ENCODE measurements at places on chromosomes 7 and 10.

DNA sequence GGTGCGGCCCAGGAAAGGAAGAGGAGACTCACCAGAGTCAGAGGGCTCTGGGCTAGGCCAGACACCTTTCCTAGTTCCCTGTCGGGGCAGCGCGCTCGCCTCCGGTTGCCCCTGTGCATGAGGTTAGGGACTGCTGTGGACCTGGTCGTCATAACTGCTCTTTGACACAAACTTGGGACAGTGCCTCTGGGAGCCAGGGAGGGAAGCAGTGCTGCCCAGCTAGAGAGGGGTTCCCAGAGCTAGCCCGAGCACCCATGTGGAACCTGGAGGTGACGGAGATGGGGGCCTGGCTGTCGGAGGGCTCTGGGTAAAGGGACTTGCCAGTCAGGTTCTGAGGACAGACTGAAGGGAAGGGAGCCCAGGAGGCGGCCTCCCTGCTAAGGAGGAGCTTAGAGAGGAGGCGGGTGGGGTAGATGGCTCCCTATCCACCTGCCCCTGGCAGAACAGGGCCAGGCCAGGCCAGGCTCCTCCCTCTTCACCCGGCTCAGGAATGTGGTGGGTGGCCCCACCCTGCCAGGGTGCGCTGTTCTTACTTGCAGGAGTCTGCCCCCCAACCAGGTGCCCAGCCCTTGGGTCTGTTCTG lies 29.7 kb downstream of the AGAP3 start:
- no peaks in the 10 kb centered on the region for H3K27me3 ChIP-seq
- no peaks in the 10 kb centered on the region for H3K4me1 ChIP-seq
- no peak for DNase-seq

DNA sequence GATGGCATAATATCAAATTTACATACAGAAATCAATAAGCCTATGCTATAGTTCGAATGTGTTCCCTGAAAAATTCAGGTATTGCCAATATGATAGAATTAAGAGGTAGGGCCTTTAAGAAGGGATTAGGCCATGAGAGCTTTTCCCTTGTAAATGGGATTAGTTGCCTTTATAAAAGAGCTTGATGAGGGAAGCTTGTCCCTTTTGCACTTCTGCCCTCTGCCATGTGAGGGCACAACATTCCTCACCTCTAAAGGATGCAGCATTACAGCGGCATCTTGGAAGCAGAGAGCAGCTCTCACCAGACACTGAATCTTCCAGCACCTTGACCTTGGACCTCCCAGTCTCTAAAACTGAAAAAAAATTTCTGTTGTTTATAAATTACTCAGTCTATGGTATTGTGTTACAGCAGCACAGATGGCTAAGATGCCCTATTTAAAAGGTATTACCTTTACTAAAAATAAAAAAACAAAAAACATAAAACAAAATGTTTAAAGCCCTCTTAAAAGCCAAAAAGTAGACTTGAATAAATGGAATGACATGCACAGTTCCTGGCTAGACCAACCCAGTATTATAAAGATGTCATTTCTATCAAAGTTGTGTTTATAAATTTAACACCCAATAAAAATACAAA lies 909.6 kb downstream of the REEP3 start:
- H3K4me1 ChIP-seq, result no peaks in the 10 kb centered on the region
- H3K27ac ChIP-seq, result no peak overlapping the region
- no peaks in the 10 kb centered on the region for H3K36me3 ChIP-seq
- peak; percentile 59 for DNase-seq

DNA sequence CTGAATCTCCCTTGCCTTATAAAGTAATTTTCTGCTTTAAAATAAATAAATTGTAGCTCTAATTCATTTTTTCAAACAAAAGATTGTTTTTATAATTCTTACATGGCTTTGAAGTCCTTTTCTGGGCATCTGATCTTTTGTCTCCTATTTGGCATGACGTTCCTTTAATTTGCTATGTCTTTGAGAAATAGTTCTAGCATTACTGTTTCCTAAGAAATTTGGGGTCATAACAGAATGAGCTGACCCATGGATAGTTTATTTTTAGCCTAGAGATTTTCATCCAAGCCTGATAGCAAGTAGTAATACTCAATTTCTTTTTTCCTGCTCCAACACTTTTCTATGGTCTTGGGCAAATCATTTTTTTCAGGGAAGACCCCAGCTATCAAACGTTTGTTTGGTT lies 31.4 kb downstream of the CCDC71L start:
- no peaks in the 10 kb centered on the region for H3K27me3 ChIP-seq
- no peak overlapping the region for H3K27ac ChIP-seq
- no peak for DNase-seq
- peaks cover 3% of the 10 kb centered on the region for H3K4me1 ChIP-seq
- H3K4me3 ChIP-seq, result no peak overlapping the region

- DNase-seq, result no peak
- H3K4me1 ChIP-seq, result no peaks in the 10 kb centered on the region
- no peak overlapping the region for H3K4me3 ChIP-seq
- H3K27me3 ChIP-seq, result no peaks in the 10 kb centered on the region
- no peak overlapping the region for H3K27ac ChIP-seq
These were observed 211.0 kb downstream of the NEBL start for GRCh38 chr10:20686015-20686635.

GRCh38 chr7:134447383-134447782 lies 11.5 kb downstream of the AKR1B1 start:
- no peak overlapping the region for H3K27ac ChIP-seq
- no peak overlapping the region for H3K4me3 ChIP-seq
- H3K36me3 ChIP-seq, result peaks cover 10% of the 10 kb centered on the region
- no peaks in the 10 kb centered on the region for H3K27me3 ChIP-seq

All from common myeloid progenitor, CD34-positive (primary cell).